CD4-positive, alpha-beta T cell (primary cell): ENCODE measurements at places on chromosomes 12 and 14.

- no peaks in the 10 kb centered on the region for H3K36me3 ChIP-seq
- H3K27ac ChIP-seq = no peak overlapping the region
- no peak for DNase-seq
- H3K27me3 ChIP-seq = no peaks in the 10 kb centered on the region
- no peaks in the 10 kb centered on the region for H3K4me1 ChIP-seq
- H3K4me3 ChIP-seq = no peak overlapping the region
Measured at GRCh38 chr14:46051796-46052195, 599.8 kb downstream of the RPL10L start.

DNA sequence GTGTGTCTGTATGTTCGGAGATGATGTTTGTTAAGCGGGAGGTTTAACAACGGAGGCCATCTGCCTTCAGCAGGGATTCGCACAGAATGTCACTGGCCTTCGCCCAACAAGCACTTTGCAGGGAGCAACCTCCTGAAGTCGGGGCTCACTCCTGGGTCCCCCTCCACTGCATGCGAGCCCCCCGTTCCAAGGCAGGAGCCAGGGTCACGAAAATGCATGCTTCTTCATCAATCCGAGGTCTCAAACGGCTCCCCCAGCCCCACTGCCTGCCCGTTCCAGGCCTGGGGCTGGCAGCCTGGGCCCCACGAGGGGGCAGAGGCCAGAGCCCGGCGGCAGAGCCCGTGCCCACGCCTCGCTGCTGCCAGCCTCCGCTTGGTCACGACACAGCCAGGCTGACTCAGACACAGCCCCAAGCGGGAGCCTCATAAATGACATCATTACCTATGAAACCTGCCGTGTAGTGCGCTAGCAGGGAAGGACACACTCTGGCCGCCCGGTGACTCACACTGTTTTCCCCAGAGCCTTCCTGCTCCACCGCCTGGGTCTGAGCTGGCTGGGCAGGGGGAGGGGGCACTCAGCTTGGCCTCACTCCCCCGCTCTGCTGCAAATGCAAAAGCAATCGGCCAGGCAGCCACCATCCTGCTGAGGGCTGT is 169.5 kb upstream of the RTL1 start:
- H3K4me1 ChIP-seq = no peaks in the 10 kb centered on the region
- DNase-seq = no peak
- H3K27ac ChIP-seq = no peak overlapping the region
- H3K4me3 ChIP-seq = no peak overlapping the region
- no peaks in the 10 kb centered on the region for H3K36me3 ChIP-seq

GRCh38 chr14:54730156-54730961 is 163.4 kb downstream of the SAMD4A start:
- H3K27me3 ChIP-seq = peaks cover 5% of the 10 kb centered on the region
- no peak for DNase-seq
- peak overlapping the region; percentile 31 for H3K4me3 ChIP-seq
- H3K27ac ChIP-seq = no peak overlapping the region

DNA sequence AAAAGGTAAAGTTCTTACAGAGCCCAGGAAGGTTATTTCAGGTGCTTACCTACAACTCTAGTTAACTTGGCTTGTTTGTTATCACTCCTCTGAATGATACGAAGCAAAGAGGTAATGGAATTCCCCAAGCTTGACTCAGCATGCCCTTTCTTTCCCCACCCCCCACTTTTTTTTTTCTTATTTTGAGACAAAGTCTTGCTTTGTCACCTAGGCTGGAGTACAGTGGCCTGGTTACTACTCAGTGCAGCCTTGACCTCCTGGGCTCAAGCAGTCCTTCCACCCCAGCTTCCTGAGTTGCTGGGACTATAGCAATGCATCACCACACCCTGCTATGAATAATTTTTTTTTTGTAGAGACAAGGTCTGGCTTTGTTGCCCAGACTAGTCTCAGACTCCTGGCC is 17.1 kb upstream of the YBX3 start:
- H3K36me3 ChIP-seq = no peaks in the 10 kb centered on the region
- H3K27me3 ChIP-seq = peaks cover 2% of the 10 kb centered on the region
- H3K4me3 ChIP-seq = no peak overlapping the region
- no peak overlapping the region for H3K27ac ChIP-seq
- no peak for DNase-seq

DNA sequence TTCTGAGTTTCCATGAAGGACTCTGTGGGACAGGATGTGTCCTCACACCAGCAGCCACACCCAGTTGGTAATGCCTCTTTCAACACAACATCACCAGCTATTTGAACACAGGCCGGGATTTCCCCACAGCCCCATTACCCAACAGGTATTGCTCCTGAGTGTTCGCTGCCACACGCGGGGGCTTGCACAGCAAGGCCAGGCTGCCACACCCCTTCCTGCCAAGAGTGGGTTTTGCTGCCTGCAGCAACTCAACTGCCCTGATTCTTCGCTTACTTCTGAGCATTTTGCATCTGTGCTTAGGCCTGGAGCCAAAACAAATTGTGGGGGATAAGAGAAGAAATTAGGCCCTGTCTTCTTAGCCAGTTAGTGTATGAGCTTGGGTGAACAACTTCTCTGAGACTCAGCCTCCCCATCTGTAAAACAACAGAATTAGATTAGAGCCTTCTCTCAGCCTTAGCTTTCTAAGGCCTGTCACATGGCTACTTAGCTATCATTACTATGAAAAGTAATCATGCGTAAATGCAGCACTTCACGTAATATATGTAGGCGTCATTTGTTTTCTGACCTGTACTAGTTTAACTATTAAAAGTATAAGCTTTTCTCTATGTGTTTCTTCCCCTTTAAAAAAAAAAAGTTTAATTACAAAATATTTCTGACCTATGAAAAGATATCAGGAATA is 20.0 kb downstream of the CKAP4 start:
- H3K27ac ChIP-seq = peak overlapping the region; percentile 84
- peaks cover 20% of the 10 kb centered on the region for H3K4me1 ChIP-seq
- H3K4me3 ChIP-seq = no peak overlapping the region

DNA sequence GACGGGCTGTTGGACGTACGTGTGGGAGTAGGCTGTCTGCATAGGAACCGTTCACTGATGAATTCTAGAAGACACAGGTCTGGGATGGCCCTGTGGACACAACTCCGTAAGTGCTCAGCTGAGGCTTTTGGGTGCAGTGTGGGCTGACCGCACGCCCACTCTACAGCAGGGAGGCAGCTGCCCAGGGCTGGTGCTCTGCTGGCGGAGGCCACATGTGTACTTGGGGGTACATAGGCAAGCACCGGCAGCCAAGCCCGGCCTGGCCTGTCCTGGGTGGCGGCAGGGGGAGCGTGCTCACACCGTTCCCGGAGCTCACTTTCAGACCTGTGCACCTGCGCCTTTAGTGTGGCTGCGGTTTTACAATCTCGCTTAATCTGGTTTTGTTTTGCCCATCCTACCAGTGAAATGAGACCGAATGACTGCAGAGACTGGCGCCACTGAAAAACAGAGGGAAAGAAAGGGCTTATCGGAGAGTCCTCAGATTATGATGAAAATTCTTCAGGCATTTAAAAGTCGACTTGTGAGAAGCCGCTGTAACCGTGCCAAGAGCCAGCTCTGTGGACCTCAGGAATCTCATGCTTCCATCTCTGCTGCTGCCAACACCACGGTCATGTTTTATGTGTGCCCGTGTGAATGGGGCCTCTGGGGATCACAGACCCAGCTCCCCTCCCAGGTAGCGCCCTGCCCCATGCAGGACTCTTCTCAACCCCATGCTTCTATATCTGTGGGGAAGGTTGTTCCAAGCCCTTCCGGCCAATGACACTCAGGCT is 45.8 kb downstream of the SSH1 start:
- H3K27me3 ChIP-seq = no peaks in the 10 kb centered on the region
- DNase-seq = no peak
- H3K4me1 ChIP-seq = no peaks in the 10 kb centered on the region
- no peak overlapping the region for H3K4me3 ChIP-seq
- H3K27ac ChIP-seq = no peak overlapping the region
- H3K36me3 ChIP-seq = peaks cover 43% of the 10 kb centered on the region

- no peak overlapping the region for H3K27ac ChIP-seq
- H3K4me3 ChIP-seq = no peak overlapping the region
- H3K27me3 ChIP-seq = peaks cover 5% of the 10 kb centered on the region
- no peaks in the 10 kb centered on the region for H3K4me1 ChIP-seq
- DNase-seq = no peak
Measured at GRCh38 chr14:61260939-61261776, 20.0 kb downstream of the TMEM30B start.

GRCh38 chr14:57797160-57797559 is 68.7 kb downstream of the SLC35F4 start:
- no peaks in the 10 kb centered on the region for H3K27me3 ChIP-seq
- no peak overlapping the region for H3K27ac ChIP-seq
- DNase-seq = no peak
- no peaks in the 10 kb centered on the region for H3K4me1 ChIP-seq
- H3K36me3 ChIP-seq = no peaks in the 10 kb centered on the region
- no peak overlapping the region for H3K4me3 ChIP-seq

DNA sequence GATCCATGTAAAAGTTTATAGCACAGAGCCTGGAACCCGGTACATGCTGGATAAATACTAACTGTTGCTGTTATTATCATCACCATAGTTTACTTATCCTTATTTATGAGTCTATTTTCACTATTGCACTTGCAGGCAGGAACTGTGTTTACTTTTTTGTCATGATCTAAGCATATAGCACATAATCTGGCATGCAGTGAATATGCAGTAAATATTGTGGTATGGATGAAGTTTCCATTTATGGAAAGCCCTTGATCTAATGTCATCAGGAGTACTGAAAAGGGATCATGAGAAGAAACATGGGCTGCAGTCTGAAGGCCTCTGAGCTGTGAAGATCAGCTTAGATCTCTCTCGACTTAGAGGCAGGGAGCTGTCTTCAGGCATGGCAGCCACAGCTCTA is 91.6 kb downstream of the KCNK13 start:
- no peaks in the 10 kb centered on the region for H3K4me1 ChIP-seq
- peaks cover 4% of the 10 kb centered on the region for H3K27me3 ChIP-seq
- no peaks in the 10 kb centered on the region for H3K36me3 ChIP-seq
- no peak overlapping the region for H3K4me3 ChIP-seq
- no peak overlapping the region for H3K27ac ChIP-seq

DNA sequence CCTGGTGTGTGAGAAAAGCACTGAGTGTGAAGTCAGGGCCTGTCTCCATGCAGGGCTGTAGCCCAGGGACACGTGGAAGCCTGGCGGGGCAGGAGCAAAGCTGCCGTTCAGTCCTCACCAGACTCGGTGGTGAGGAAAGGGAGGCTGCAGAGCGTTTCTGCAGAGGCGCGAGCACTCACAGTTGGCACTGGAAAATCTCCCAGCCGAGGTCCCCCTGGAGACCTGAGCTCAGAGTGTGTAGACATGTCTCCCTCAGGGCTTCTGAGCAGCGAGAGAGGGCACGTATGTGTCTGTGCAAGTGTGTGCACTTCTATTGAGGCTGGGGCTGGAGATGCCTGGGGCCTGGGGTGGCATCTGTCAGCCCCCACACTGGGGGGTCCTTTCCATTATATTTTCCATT is 11.0 kb upstream of the HHIPL1 start:
- no peak for DNase-seq
- peaks cover 3% of the 10 kb centered on the region for H3K4me1 ChIP-seq
- no peak overlapping the region for H3K27ac ChIP-seq
- H3K4me3 ChIP-seq = no peak overlapping the region
- no peaks in the 10 kb centered on the region for H3K36me3 ChIP-seq

DNA sequence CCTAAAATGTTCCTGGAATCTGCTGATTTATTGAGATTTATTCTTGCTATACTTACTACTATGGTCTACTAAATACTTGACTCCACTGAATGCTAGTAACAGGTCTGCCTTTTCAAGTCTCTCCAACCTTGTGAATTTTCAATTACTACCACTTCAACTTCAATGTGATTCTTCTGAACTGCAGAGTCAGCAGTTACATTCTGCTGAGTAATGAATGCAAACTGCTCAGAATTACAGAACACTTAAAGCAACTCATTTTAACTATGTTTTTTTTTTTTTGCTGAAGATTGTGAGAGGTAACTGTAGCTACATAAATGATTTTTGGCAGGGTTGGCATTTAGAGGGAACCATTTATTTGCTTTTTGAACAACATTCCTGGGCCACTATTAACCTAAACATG is 41.8 kb downstream of the ARF6 start:
- peaks cover 3% of the 10 kb centered on the region for H3K4me1 ChIP-seq
- no peak overlapping the region for H3K27ac ChIP-seq
- no peak for DNase-seq
- no peak overlapping the region for H3K4me3 ChIP-seq
- no peaks in the 10 kb centered on the region for H3K27me3 ChIP-seq

DNA sequence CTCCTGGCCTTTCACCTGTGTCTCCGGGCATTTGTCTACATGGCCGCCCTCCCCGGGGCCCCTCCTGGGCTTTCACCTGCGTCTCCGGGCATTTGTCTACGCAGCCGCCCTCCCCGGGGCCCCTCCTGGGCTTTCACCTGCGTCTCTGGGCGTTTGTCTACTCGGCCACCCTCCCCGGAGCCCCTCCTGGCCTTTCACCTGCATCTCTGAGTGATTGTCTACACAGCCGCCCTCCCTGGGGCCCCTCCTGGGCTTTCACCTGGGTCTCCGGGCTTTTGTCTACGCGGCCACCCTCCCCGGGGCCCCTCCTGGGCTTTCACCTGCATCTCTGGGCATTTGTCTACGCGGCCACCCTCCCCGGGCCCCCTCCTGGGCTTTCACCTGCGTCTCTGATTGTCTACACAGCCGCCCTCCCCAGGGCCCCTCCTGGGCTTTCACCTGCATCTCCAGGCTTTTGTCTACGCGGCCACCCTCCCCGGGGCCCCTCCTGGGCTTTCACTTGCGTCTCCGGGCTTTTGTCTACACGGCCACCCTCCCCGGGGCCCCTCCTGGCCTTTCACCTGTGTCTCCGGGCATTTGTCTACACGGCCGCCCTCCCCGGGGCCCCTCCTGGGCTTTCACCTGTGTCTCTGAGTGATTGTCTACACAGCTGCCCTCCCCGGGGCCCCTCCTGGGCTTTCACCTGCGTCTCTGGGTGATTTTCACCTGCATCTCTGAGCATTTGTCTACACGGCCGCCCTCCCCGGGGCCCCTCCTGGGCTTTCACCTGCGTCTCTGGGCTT is 68.0 kb upstream of the GALNT9 start:
- no peaks in the 10 kb centered on the region for H3K36me3 ChIP-seq

DNA sequence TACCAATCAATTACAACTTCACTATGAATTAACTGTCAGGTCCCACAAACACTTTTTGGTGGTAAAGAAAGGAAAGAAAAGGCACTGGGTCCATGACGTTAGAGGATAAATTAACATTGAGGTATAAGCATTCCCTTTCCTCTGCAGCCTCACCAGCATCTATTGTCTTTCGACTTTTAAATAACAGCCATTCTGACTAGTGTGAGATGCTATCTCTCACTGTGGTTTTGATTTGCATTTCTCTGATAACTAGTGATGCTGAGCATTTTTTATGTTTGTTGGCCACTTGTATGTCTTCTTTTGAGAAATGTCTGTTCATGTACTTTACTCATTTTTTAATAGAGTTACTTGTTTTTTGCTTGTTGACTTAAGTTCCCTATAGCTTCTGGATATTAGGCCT is 9.4 kb downstream of the ANKS1B start:
- H3K4me3 ChIP-seq = no peak overlapping the region
- H3K27ac ChIP-seq = no peak overlapping the region
- no peaks in the 10 kb centered on the region for H3K27me3 ChIP-seq
- no peaks in the 10 kb centered on the region for H3K4me1 ChIP-seq
